Nucleus accumbens (tissue), 56 donors: ENCODE measurements at places on chromosomes 6 and 20.

DNA sequence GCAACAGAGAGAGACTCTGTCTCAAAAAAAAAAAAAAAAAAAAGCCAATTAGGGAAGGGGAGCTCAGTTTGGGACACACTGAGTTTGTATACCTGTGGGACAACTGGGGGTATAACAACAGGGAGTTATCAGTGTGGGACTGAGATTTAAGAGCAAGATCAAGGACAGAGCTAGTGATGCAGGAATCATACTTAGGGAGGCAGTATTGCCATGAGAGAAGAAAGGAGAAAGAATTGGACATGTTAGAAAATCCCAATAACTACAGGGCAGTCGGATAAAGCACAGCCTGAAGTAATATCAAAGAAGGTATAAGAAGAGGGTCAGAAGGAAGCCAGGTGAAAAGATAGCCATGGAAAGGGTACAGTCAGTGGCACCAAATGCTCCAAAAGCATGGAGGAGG lies 121.2 kb downstream of the PTPRT start:
- DNase-seq: no peak

GRCh38 chr20:58791286-58791685 lies 59.4 kb downstream of the GNAS-AS1 start:
- DNase-seq: no peak

- no peak for DNase-seq
Measured at GRCh38 chr6:34110610-34111009, 35.3 kb downstream of the GRM4 start.

DNA sequence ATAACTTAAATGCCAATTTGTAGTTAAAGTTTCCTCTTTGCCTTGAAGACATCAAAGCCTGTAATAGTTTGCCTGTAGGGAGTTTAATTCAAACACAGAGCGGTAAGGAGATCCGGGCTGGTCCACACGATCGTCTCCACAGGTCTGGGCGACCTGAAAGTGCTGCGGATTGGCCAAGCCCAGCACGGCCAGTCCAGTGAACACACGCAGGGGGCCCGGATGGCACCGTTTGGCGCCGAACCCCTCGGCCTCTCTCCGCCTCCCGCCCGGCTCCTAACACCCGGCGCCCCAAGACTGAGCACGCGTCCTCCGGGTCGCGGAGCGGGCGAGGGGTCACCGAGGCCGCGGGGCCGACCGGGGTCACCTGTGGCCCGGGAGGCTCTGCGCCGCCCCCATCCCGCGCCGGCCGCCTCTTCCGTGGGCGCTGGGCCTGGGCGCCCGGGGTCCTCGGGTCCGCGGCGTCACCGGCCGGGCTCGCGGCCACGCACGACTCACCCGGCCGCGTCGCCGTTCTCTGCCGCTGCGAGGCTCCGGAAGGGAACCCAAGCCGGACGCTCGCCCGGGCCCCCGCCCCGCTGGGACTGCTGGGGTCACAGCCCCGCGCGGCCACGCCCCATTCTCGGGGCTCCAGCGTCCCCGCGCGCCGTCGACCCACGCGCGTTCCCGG lies 481 bp downstream of the SERPINB6 start:
- DNase-seq: peak; percentile 83
